Activated CD4-positive, alpha-beta T cell treated with anti-CD3 and anti-CD28 coated beads, Interleukin-2, amount 10 ng/mL, durations not matched to agents 7 days and 5 days (primary cell): ENCODE measurements at places on chromosomes 3 and 15. TPM values are rescaled to one million over a fixed set of nuclear protein-coding genes. Genes with fewer than 3 reads are reported as not detected.

DNA sequence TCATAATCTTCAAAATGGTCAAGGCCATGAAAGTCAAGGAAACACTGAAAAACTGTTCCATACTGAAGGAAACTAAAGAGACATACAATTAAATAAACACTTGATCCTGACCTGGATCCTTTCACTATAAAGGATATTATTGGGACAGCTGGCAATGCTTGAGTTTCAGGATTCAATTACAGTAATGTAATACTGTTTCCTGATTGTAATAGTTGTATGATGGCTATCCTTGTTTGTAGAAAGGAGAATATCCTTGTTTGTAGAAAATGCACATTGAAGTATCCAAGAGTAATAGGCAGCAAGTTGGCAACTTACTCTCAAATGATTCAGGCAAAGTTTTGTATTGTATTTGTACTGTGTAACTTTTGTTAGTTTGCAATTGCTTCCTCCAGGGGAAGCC lies 4.6 kb downstream of the CIDEC start:
- no peak for DNase-seq
- H3K4me3 ChIP-seq, result no peak overlapping the region
- H3K4me1 ChIP-seq, result no peaks in the 10 kb centered on the region
- no peaks in the 10 kb centered on the region for H3K36me3 ChIP-seq
- peaks cover 4% of the 10 kb centered on the region for H3K27me3 ChIP-seq

The AGBL1 gene
- total RNA-seq, result not detected

DNA sequence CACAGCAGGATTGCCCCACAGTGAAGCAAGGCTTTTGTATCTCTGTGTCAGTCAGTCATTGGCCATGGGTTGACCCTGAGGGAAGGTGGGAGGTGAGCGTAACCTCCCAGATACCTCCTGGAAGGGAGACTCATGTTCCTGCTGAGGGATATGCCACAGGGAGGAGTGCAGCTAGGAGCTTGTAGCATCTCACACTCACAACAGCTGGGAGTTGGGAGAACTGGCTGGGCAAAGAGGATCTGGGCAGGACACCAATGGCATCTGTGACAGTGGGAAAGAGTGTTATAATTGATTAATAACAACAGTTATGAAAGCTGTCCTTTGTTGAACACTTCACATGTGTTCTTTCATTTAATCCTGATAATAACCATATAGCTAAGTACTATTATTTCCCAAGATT lies 171.0 kb downstream of the TLE3 start:
- no peaks in the 10 kb centered on the region for H3K4me1 ChIP-seq
- peaks cover 9% of the 10 kb centered on the region for H3K27me3 ChIP-seq
- no peak for DNase-seq

The HRG gene
- total RNA-seq, result not detected

DNA sequence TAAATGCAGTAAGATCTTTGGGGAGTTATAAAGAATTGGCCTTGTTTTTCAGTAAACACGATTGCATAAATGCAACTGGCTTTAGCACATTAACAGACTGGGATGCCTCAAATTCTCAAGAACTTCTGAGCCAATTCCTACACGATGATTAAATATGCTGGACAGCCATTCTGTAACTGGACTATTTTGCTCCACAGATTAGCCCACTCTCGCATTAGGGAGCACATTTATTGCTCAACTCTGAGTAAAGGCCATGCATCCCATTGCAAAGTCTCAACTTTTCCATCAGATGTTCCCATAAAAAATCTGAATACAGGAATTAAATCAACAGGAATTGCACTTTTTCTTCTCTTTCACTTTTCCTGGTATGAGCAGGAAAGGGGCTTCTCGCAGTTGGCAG lies 66.7 kb upstream of the PRICKLE2 start:
- no peak overlapping the region for H3K4me3 ChIP-seq
- H3K27ac ChIP-seq, result no peak overlapping the region
- no peaks in the 10 kb centered on the region for H3K36me3 ChIP-seq
- peaks cover 2% of the 10 kb centered on the region for H3K27me3 ChIP-seq
- no peaks in the 10 kb centered on the region for H3K4me1 ChIP-seq
- DNase-seq, result no peak

DNA sequence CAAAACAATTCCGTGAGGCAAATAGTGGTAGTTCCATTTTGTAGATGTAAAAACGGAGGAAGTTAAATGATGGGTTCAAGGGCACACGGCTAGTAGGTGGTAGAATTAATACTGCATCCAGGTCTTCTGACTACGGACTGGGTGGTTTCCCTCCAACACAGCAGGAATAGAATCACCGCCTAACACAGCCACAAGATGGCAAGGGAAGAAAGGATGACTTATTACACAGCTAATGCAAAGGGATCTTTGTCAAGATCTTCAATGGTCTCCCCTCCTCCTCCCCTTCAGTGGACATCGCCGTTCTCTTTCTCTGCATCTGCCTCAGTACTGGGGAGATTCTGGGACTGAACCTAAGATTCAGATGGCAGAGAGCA lies 524 bp upstream of the TOPBP1 start:
- H3K27me3 ChIP-seq, result no peaks in the 10 kb centered on the region
- peaks cover 47% of the 10 kb centered on the region for H3K4me1 ChIP-seq
- peaks cover 24% of the 10 kb centered on the region for H3K36me3 ChIP-seq
- peak overlapping the region; percentile 99 for H3K27ac ChIP-seq
- peak overlapping the region; percentile 100 for H3K4me3 ChIP-seq

The EIF3J gene
- 86.1 TPM for total RNA-seq

DNA sequence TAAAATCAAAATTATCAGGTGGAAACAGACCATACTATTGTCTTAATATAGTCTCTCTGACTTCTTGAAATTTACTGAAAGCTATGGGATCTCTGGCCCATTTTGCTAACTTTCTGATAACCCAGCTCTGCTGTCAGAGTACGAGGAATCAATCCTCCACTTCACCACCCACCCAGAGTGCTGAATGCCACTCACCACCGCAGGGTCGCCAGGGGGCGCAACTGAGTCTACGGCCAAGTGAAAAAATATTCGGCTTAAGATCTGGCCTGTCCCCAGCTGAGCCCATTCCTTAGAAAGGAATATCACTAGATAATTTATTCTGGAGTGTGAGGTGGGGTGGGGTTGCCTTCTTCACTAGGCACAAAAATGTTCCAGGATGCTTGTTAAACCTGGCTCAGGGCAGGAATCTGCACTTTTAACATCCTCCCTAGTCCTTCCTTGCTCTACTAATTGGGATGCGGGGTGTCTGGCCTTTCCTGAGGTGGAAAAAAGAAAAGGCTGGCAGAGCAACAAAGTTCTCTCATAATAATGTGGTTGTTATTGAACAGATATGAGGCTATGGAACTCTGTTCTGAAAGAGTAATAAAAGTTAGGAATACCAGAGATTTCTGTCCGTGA lies 520.6 kb downstream of the MFSD1 start:
- no peaks in the 10 kb centered on the region for H3K27me3 ChIP-seq
- H3K36me3 ChIP-seq, result no peaks in the 10 kb centered on the region
- no peaks in the 10 kb centered on the region for H3K4me1 ChIP-seq
- DNase-seq, result peak; percentile 16
- H3K27ac ChIP-seq, result no peak overlapping the region

The IL20RB gene
- 1.2 TPM for total RNA-seq

DNA sequence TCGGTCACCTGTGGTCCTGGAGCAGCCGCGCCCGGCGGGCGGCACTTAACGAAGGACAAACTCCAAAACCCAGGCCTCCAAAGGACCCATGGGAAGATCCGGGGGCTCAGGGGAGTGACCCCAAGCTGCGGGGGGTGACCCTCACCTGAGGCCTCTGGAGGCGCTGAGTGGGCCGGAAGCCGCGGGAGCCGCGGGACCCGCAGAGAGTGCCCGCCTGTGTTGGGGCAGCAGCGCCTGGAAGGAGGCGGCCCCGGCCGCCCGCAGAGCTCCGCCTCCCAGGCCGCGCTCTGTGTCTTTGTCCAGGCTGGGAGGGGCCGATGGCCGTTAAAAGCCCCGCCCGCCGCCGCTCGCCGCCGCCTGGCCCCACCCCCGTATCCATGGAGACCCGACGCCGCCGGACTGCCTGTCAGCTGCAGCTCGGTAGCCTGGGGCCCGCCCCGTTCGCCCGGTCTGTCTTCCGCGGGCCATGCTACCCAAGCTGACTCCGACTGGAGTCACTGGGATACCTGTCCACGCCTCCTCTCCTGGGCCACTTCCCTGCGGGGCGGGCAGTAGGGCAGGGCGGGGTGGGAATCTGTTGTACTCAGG lies 15.3 kb upstream of the FANCD2 start:
- H3K4me3 ChIP-seq, result peak overlapping the region; percentile 65
- H3K27ac ChIP-seq, result no peak overlapping the region
- peak; percentile 85 for DNase-seq
- no peaks in the 10 kb centered on the region for H3K36me3 ChIP-seq
- H3K27me3 ChIP-seq, result peaks cover 3% of the 10 kb centered on the region
- H3K4me1 ChIP-seq, result peaks cover 23% of the 10 kb centered on the region

DNA sequence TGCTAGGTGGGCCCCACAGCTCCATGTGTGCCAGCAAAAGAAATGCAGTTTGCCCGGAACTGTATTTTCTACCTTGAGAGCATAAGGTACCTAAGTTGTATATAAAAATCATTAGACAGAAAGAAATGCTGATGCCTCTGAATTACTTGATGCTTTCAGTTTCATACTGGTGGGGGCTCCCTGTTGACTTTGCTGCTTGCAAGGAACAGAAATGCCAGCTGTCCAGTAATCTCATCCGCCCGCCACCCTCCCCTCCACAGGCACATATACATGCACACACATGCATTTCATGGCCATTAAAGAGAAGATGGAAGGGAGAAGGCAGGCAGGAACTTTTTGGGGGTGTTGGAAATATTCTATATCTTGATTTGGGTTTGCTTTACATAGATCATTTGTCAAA lies 38.4 kb downstream of the LIMD1 start:
- no peak overlapping the region for H3K27ac ChIP-seq
- DNase-seq, result no peak
- peaks cover 20% of the 10 kb centered on the region for H3K36me3 ChIP-seq
- peaks cover 26% of the 10 kb centered on the region for H3K4me1 ChIP-seq
- H3K4me3 ChIP-seq, result no peak overlapping the region

GRCh38 chr3:39135170-39135805 lies 18.1 kb downstream of the CSRNP1 start:
- DNase-seq, result no peak
- no peaks in the 10 kb centered on the region for H3K27me3 ChIP-seq
- no peak overlapping the region for H3K27ac ChIP-seq
- no peaks in the 10 kb centered on the region for H3K4me1 ChIP-seq

- no peaks in the 10 kb centered on the region for H3K4me1 ChIP-seq
- H3K27ac ChIP-seq, result no peak overlapping the region
- no peaks in the 10 kb centered on the region for H3K36me3 ChIP-seq
- no peak overlapping the region for H3K4me3 ChIP-seq
Measured at GRCh38 chr3:137987723-137988122, 22.2 kb upstream of the CLDN18 start.

The OR5K2 gene
- total RNA-seq, result not detected

The NLGN1 gene
- not detected for total RNA-seq

DNA sequence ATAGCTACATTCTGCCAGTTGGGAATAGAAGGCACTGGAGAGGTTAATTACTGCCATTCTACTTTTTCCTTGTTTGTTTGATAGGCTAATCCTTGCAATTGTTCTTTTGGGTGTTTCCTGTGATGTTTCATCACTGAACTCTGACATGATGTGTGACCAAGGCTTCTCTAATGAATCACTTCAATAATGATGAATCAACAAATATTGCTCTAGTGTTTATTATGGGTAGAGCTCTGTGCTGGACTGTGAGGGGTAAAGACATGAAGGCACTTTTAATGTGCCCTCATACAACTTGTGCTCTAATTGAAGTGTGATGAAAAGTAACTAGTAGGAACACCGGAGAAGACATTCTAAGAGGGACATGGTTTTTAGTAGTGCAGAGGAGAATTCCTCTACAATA lies 233.6 kb downstream of the WDR72 start:
- H3K36me3 ChIP-seq, result no peaks in the 10 kb centered on the region
- no peak overlapping the region for H3K4me3 ChIP-seq
- H3K27me3 ChIP-seq, result no peaks in the 10 kb centered on the region
- no peak overlapping the region for H3K27ac ChIP-seq
- no peak for DNase-seq
- H3K4me1 ChIP-seq, result no peaks in the 10 kb centered on the region

The LRRC49 gene
- total RNA-seq, result not detected

- H3K27me3 ChIP-seq, result peaks cover 2% of the 10 kb centered on the region
- H3K36me3 ChIP-seq, result no peaks in the 10 kb centered on the region
- H3K27ac ChIP-seq, result no peak overlapping the region
- DNase-seq, result no peak
Measured at GRCh38 chr3:64290161-64290560, 64.9 kb upstream of the PRICKLE2 start.

The BLM gene
- 50.2 TPM for total RNA-seq

GRCh38 chr3:52431459-52432223 lies 13.3 kb downstream of the SEMA3G start:
- no peaks in the 10 kb centered on the region for H3K36me3 ChIP-seq
- H3K4me3 ChIP-seq, result no peak overlapping the region
- peaks cover 1% of the 10 kb centered on the region for H3K4me1 ChIP-seq
- H3K27me3 ChIP-seq, result peaks cover 6% of the 10 kb centered on the region

DNA sequence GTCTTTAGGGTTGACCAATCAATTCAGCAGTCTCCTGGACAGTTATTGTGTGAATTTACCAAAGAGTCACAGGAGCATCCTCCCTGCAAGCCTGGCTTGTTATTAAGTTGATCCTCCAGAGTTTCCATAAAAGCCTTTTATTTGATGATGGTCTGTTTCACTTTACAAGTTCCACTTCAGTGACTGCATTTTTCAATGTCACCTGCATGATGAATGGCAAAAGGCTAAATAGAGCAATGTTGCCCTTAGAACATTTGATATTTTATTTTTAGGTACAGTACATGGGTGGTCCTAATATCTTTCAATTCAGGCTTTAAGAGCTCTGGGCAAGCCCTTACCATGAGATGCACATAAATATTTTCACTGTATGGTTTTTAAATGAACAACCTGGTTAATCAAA lies 22.6 kb downstream of the GUCA1C start:
- no peaks in the 10 kb centered on the region for H3K36me3 ChIP-seq
- DNase-seq, result no peak
- no peak overlapping the region for H3K4me3 ChIP-seq
- no peaks in the 10 kb centered on the region for H3K4me1 ChIP-seq
- no peak overlapping the region for H3K27ac ChIP-seq

DNA sequence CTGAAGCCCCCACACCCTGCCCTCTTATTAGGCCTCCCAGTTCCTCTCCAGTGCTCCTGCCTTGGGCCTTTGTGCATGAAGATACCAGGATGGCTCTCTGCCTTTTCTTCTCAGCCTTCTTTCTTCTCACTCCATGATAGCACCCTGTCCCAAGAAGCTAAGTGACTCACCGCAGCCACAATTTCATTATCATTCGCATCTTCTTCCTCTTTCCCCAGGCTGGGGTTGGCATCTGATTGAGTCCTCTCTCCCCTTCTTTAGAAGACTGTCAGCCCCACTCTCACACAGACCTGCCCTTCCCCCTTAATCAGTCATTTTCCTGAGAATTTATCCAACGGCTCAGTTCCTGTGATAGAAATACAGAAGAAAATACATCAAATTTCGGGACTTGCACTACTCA lies 102.0 kb downstream of the STAC start:
- DNase-seq, result no peak
- H3K27me3 ChIP-seq, result no peaks in the 10 kb centered on the region
- H3K4me1 ChIP-seq, result no peaks in the 10 kb centered on the region
- H3K27ac ChIP-seq, result no peak overlapping the region
- H3K4me3 ChIP-seq, result no peak overlapping the region
- H3K36me3 ChIP-seq, result no peaks in the 10 kb centered on the region

- H3K36me3 ChIP-seq, result peaks cover 2% of the 10 kb centered on the region
- H3K4me3 ChIP-seq, result no peak overlapping the region
- H3K4me1 ChIP-seq, result no peaks in the 10 kb centered on the region
- H3K27me3 ChIP-seq, result peaks cover 71% of the 10 kb centered on the region
Measured at GRCh38 chr3:147355753-147356090, 50.6 kb downstream of the ZIC4 start.
